AG09309 (cell line): ENCODE measurements at places on chromosomes 4 and X.

DNA sequence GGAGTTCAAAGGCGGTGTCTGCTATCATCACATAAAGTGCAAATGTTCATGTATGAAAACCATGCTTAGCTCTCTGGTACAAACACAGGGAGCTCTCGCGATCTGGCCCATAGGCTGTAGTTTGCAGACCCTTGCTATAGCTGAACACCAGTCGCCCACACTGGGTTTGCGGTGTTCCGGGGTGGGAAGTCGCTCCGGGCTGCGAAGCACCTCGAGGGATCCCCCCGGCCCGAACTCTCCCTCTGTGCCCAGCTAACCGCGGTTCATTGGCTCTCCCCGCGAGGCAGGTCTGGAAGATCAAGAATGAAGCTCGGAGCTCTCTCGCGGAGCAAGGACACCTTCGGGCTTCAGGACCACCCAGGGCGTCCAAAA, 341 bp upstream of the PRPS2 start:
- DNase-seq: no peak

DNA sequence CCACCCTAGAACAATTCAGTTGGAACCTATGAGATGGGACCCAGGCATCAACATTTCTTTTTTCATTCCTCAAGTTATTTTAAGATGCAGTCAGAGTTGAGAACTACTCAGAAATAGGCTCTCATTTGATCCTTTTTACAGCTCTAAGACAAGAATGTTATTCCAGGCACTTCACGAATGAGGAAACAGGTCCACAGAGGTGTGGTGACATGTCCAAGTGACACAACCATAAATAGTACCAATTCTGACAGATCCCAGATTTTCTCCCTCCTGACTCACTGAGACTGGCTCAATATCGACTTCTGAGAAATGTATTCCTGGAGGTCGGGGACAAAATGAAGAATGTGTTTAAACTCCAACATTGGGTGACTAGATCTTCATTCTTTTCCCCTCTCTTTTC, 11.1 kb downstream of the TCEANC start:
- no peak for DNase-seq

GRCh38 chr4:169620880-169621248, 486 bp downstream of the CLCN3 start:
- no peak for DNase-seq

DNA sequence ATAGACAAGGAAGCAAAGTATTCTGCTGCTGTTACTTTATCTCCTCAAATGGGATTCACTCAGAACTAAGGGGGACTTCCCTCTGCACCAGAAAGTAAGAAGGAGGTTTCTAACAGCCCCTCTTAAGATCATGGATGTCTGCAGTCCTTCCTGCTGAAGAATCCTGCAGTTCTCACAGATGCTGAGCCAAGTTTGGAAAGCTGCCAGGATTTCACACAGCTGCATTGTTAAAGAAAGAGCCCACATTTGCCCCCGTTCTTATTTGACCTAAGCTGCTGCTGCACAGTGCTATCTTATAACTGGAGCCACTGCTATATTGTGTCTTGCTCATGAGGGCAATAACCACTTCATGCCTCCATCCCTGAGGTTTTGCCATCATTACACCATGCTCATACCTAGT, 81.1 kb downstream of the FAAH2 start:
- no peak for DNase-seq

GRCh38 chr4:83875437-83875836, 339.5 kb downstream of the GPAT3 start:
- DNase-seq: no peak

GRCh38 chr4:176587920-176588319, 204.8 kb downstream of the VEGFC start:
- DNase-seq: peak; percentile 93

DNA sequence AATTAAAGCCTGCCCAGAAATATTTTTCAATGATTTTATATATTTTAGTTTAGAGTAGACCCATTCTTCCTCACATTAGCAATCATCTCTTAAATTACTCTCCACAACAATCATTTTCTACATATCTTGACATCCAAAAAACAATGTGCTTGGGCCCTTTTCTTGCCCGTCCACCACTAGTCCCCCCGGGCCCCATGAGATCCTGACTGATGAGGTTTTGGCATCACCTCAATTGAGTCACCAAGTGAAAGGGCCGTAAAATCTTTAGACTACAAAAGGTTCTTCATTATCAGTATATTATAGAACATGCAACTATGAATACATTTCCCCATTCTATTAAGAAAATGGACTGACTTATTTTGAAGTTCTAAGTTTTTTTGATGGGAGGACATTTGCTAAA, 4.0 kb upstream of the CDKL2 start:
- DNase-seq: no peak

DNA sequence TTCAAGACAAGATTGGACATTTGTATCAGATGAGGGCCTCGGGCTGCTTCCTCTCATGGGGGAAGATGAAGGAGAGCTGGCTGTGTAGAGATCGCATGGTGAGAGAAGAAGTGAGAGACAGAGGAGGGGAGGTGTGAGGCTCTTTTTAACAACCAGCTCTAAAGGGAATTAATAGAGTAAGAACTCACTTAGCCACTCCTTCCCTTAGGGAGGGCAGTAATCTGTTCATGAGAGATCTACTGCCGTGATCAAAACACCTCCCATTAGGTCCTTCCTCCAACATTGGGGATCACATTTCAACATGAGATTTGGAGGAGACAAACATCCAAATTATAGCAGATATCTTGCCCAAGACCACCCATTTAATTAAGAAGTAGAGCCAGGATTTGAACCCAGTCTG, 97.0 kb downstream of the ARX start:
- DNase-seq: no peak

GRCh38 chr4:25320336-25320735, 7.8 kb downstream of the ZCCHC4 start:
- no peak for DNase-seq

DNA sequence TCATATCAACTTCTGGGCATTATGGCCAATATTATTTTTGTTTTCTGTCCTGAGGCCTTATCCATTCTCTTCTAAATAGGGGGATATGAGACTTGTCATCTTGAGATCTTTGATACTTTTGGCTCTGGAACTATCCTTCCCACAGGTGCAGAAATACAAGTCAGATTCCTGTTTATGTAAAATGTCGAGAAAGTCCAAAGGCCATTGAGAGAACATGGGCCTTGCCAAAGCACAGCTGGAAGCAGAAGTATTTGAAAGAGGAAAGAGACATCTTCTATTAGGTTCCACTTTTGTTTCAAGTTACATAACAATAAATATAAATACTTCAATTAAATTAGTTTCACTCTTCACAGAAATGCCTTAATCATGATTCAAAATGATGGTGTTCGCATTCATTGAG, 20.8 kb upstream of the PRSS48 start:
- DNase-seq: no peak

DNA sequence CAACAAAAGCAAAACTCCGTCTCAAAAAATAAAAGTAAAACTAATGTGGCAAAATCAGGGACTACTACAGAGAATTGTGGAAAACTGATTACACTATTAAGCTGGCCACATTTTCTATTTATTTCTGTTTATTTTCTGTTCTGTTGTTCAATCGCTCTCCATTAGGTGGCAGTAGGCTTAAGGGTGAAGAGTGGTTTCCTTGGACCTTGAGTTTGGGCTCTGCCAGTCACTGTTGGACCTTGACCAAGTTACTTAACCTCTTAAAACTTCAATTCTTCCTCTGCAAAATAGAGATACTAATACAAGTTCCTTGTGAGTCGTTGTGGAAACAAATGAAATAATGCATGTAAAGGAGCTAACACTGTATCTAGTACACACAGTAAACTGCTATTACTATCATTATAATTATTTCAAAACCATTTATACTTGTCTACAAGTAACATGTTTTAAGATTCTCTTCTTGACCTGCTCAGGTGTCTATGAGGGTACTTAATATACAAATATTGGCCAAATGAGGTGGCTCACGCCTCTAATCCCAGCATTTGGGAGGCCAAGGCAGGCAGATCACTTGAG, 15.2 kb downstream of the HSD17B11 start:
- peak; percentile 77 for DNase-seq

DNA sequence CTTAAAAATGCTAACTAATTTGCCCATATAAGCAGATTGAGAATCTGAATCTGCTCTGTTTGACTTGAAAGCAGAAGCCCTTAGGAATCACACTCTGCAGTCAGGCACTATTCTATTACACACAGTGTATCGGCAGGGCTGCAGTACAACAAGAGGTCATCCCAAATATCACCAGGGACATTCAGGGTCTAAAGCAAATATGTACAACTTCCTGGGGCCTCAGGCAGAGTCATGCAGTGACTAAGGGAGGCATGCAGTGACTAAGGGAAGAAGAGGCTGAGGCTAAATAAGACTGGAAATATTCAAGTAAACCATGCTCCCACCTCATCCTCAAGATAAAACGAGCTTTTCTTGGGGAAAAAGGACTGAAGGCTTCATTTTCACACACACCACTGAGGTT, 20.9 kb downstream of the MAPK10 start:
- DNase-seq: peak; percentile 50

DNA sequence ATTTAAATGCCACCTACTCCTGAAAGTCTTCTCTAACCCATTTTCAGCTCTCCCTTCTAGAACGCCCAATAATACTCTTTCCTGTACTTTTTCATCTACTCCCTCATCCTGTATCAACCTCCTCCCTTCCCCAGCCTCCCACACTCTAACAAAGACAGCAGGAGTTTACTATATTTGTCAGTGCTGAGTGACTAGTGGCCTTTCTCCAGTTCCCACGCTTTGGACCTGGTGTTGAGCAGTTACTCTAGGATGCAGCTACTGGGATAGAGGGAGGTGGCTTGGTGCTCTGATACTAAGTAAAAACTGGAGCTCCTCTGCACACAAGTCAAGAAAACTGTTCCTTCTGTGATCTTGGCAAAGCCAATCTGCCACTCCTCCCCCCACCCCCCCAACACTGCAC, 36.1 kb upstream of the KLHL13 start:
- DNase-seq: no peak

- DNase-seq: no peak
These were observed 236.7 kb downstream of the FRAS1 start for GRCh38 chr4:78293821-78294301.

DNA sequence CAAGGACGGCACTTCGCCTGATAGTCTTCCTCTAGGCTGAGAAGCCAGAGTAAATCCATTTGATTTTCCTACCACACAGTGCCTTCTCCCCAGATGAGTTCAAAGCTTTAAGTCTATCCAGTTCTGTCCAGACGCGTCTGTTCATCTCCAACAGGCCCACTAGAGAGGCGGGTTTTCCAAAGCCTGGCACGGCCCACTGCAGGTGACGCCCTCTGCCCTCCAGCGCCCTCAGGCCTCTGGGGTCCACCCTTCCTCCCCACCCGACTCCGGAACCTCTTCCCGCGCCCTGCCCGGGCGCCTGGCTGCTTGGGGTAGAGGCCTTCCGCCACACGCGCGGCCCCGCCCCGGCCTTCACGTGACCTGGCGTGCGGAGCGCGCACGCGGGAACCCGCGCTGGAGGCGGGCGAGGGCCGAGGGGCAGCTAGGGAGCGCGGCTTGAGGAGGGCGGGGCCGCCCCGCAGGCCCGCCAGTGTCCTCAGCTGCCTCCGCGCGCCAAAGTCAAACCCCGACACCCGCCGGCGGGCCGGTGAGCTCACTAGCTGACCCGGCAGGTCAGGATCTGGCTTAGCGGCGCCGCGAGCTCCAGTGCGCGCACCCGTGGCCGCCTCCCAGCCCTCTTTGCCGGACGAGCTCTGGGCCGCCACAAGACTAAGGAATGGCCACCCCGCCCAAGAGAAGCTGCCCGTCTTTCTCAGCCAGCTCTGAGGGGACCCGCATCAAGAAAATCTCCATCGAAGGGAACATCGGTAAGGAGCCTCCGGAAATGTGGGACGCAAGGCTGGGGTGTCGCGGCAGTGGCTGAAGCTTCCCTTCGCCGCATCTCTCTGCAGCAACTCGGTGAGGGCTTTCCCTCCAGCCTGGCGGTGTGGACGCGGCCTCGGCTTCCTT, at the start of gene DCK:
DCK (plus strand) TSS at position 469 of the 888 bp plus-strand sequence; CDS start at position 656, 187 bp downstream.
- DNase-seq: peak; percentile 55

GRCh38 chr4:17368408-17368807, 143.5 kb downstream of the QDPR start:
- no peak for DNase-seq

- DNase-seq: peak; percentile 18
These were observed 14.3 kb downstream of the CFAP99 start for GRCh38 chr4:2432991-2433530.

GRCh38 chr4:81557306-81557705, 85.6 kb upstream of the RASGEF1B start:
- DNase-seq: no peak

- DNase-seq: no peak
These were observed 146.1 kb downstream of the ATP10D start for GRCh38 chr4:47631161-47631560.

DNA sequence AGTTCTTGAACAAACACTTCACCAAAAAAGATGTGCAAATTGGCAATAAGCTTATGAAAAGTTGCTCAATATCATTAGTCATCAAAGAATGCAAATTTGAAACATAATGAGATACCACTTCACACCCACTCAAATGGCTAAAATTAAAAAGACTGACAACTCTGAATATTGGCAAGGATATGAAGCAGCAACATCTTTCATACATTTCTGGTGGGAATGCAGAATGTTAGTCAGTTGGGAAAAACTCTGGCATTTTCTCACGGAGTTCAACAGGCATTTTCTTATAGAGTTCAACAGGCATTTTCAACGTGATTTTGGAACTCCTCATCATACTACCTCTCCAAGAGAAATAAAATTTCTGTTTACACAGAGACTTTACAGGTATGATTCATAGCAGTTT, 297.4 kb upstream of the MAGEC2 start:
- no peak for DNase-seq

DNA sequence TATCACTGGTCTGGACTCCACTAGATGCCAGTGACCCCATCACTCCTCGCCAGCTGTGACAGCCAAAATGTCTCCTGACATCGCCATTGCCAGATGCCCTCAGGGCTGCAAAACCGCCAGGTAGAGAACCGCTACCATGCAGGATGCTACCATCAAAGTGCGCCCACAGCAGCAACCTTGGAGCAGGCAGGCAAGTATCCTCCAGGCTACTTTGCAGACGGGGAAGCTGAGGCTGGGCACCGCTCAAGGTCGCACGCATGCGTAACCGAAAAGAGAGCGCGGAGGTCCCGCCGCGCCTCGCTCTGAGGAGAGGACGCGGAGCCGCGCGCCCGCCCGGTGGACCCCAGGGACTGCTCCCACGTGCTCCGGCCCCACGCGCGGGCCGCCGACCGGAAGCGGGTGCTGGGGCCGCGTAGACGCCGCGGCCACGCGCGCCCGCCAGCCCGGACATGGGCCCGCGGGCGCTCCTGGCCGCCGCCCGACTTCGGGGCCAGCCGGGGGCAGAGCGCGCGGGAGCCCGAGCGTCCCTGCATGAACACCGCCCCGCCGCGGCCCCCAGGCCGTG, at the start of gene STS:
STS (plus strand) TSS at position 300 of the 565 bp plus-strand sequence. CDS start 105,488 bp downstream, outside the sequence.
- no peak for DNase-seq

DNA sequence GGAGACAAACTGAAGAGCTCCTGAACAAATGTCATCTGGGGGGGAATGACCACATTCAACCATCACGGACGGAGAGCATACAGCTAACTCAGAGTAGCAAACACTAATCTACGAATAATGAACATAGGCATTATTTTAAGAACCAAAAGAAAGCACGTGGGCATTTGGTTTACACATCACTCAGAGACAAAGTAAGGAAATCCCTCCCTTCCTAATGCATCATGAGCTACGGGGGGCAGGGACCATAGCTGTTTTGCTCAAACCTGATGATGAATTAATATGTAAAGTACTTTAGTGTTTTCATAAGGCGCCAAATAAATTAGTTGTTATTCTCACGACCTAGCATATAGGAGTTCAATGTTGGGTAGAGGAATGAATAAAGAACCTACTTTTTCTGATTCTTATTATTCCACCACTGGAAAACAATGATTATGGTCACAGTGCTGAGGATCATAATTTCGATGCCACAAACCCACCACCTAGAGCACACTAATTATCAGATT, 11.7 kb upstream of the TMEM156 start:
- no peak for DNase-seq
